ENCODE measurements at places on chromosomes 7 and 10.

DNA sequence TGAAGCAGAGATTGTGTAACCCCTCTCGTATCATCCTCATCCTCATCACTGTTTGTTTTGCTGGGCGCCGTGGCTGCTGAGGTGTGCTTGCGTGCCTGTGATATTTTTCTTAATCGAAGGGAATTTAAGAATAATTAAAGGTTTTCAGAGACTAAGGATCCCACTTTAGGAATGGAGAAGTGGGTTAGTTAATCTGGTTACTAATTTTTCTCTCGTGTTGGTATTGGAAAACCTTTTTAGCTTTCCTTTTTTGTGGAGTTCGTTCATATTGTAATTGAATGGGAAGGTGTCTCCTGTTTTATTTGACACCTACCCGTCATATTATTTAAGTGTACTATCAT lies 1.3 kb downstream of the UBN2 start:
- DNase-seq = no peak

- DNase-seq = no peak
Observed at GRCh38 chr7:24038993-24039392, 245.0 kb upstream of the NPY start.

GRCh38 chr10:128860574-128860973 lies 606.5 kb upstream of the MGMT start:
- DNase-seq = no peak

- DNase-seq = no peak
Observed at GRCh38 chr7:26653430-26654399, 210.7 kb downstream of the SKAP2 start.

DNA sequence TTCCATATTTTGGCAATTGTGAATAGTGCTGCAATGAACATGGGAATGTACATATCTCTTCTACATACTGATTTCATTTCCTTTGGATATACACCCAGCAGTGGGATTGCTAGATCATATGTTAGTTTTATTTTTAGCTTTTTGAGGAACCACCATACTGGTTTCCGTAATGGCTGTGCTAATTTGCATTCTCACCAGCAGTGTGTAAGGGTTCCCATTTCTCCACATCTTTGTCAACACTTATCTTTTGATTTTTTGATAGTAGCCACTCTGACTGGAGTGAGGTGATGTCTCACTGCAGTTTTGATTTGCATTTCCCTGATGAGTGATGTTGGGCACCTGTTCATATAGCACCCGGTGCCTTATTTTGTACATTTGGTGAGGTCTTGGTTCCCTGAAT lies 519.6 kb downstream of the REEP3 start:
- no peak for DNase-seq

DNA sequence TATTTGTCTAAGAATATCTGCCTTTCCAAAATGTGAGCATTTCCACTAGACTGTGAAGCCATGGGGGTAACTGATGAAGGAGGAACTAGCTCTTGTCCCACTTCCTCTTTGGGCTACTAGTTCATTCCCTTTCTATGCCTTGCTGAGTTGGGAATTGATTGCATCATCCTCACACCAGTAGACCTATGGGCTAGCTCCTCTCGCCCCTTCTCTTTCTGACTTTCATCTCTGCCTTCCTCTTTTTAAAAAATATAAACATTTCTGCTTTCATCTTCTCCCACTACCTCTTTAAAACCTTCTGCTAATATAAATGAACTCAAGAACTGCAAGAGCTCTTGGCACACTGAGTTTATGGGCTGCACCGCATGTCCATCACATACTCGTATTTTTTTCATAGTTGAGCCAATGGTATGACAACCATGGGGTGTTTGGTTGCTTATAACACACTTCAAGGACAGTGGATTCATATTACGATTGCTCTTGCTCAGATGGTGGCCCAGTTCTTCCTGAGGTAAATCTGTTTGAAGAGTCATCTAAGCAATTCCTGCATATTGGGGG lies 182.0 kb downstream of the REEP3 start:
- no peak for DNase-seq

DNA sequence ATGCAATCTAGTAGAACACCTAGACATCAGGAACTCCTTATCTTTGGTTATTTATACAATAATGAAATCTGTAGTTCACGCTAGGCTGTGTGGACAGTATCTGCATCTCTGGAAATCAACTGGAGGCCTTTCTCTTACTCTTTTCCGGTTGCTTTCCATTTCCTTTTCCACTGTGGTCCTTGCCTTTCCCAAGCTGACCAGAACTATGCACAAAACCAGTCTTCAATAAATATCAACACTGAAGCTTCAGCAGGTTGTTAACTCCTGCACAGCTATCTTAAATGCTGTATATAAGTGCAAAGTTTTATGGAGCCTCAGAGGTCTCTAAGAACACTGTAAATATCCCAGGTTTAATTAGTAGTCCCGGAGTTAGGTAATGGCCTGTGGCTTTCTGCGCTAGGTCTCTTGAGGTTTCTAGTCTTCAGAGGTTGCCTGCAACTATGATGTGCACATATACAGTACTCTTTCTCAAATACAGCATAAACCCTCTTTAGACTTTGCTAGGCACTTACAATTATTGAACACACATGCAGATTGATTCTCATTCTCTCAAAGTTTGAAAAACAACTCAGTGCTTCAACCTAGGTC lies 2.4 kb downstream of the KLLN start:
- no peak for DNase-seq

- DNase-seq = no peak
Observed at GRCh38 chr7:98520356-98520951, 96.6 kb upstream of the NPTX2 start.

Data from stimulated activated CD8-positive, alpha-beta memory T cell treated with anti-CD3 and anti-CD28 coated beads, Interleukin-7, amount 100 ng/mL, for 48 hours (primary cell).